ENCODE measurements at places on chromosomes 7 and 10.

- no peak for DNase-seq
These were observed 35.3 kb downstream of the IL15RA start for GRCh38 chr10:5942001-5942400.

DNA sequence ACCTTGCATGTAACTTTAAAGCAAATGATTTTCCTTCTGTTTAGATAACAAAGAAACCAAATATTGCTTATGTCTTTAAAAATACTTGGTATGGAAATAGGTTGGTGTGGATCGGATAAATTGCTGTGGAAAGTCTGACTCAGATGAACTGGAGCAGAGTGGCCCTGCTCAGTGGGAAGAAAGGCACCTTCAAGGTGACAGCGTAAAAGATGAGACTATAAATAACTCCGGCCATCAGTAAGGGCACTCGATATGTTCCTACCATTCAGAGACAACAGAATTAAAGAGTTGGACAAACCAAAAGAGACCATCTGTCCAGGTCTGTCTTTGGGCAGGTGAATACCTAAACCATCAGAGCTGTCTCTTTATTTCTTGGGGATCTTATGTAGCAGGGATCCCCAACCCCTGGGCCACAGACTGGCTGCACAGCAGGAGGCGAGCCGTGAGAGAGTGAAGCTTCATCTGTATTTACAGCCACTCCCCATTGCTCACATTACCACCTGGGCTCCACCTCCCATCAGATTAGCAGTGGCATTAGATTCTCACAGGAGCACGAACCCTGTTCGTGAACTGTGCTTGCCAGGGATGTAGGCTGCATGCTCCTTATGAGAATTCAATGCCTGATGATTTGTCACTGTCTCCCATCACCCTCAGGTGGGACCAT lies 357.1 kb downstream of the PRPF18 start:
- DNase-seq, result no peak

DNA sequence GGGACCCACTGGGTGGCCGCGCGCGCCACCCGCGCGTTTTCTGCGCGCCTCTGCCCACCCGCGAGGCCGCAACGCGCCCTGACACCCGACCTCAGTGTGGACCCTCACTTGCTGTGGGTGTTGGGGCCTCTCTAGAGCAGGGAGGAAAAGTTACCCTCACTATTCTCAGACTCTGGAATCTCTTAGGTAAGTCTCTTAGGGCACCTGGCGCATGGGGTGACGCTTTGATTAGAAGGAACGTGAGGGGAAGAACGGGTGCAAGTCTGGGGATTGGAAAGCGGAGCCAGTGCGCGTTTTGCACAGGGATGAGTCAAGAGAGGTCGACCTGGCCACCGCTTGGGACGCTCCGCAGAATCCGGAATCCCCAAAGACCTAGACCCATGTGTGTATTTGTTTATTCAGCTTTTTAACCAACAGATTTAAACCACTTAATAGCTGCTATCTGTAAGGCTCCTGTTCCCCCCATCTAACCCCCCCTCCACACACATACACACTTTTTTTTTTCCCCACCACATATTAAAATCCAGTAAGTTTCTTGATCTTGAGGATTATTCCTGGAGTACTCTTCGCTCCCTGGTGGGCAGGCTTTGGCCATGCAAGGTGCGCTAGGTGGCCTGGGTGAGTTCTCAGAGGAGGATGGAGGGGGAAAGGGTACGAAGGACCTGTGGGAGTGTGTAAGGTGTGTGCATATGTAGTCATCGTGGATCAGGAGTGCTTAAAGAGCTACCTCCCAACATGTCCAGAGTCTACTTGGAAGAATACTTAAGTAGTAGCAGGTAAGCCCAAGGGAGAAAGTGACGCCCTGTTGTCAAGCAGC lies 169.1 kb upstream of the PPP1R3A start:
- no peak for DNase-seq

GRCh38 chr10:49118430-49119074 lies 3.2 kb upstream of the VSTM4 start:
- no peak for DNase-seq

DNA sequence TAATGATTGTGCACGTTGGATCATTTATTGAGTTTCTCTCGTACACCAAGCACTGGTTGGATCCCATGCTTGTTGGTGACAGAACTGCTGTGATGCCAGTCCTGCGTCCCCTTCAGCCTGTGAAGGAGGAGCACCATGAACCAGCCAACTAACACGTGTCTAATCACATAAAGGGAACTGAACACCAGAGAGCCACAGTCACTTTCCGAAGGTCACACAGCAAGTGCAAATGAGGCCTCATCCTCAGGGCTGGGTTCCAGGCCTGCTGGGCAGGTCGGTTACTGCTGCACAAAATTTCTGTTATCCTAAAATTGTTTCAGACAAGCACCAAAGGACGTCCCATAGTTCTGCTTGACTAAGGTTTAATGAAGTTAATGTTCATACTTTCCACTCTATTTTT lies 332.0 kb upstream of the ZNF32 start:
- DNase-seq, result no peak

DNA sequence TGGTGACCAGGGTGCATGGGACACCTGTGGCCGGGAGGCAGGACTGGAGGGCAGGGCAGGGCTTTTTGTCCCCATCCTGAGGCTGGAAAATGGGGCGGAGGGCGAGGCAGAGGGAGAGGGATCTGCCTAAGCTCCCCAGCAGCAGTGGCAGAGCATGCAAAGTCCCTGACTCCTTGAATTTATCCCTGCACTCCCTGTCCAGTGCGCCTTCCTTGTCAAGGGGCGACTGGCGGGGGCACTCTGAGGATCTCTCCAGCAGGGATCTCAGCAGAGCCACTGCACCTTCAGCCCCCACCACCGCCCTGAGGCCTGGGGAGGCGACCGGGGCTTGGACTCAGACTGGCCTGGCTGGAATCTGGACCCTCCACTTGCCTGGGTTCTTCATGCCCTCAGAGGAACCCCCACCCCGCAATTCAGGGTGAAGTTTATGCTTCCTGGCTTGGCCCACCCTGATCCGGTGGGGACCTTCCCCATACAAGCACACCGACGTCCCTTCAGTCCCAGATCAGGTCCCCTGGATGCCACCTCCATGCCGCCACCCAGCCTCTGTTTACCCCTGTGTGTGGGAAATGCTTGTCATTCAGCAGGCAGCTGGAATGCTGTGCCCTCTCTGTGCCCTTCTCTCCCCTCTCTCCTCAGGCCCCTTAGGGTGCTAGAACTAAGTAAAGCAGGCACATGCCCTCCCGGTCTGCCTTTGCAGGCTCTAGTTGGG lies 46.3 kb downstream of the CDH23 start:
- no peak for DNase-seq

- DNase-seq, result no peak
These were observed 80.4 kb upstream of the BMPER start for GRCh38 chr7:33824911-33825459.

DNA sequence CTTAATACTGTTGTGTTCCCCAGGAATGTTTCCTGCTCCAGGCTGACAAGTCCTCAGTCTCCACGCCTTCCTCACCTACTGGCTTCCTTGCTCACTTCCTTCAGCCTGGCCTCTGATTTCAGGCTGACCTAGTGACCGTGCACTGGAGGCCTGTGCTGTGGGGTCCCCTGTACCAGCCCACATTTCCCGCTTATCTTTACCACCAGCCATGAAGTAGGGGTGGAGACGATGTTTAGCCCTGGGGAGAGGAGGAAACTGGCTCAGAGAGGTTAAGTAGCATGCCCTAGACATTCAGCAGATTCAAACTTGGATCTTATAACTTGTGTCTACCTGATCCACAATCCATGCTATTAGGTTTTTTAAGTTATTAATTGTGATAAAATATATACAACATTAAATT lies 4.8 kb upstream of the ZNF488 start:
- DNase-seq, result no peak

GRCh38 chr7:155002411-155003091 lies 373 bp downstream of the PAXIP1 start:
- DNase-seq, result no peak

- no peak for DNase-seq
These were observed 383.1 kb upstream of the VSTM2A start for GRCh38 chr7:54159088-54159487.

- DNase-seq, result no peak
These were observed 31.8 kb upstream of the PRSS1 start for GRCh38 chr7:142717453-142717852.

GRCh38 chr7:3950249-3950648 lies 649.2 kb downstream of the SDK1 start:
- no peak for DNase-seq

DNA sequence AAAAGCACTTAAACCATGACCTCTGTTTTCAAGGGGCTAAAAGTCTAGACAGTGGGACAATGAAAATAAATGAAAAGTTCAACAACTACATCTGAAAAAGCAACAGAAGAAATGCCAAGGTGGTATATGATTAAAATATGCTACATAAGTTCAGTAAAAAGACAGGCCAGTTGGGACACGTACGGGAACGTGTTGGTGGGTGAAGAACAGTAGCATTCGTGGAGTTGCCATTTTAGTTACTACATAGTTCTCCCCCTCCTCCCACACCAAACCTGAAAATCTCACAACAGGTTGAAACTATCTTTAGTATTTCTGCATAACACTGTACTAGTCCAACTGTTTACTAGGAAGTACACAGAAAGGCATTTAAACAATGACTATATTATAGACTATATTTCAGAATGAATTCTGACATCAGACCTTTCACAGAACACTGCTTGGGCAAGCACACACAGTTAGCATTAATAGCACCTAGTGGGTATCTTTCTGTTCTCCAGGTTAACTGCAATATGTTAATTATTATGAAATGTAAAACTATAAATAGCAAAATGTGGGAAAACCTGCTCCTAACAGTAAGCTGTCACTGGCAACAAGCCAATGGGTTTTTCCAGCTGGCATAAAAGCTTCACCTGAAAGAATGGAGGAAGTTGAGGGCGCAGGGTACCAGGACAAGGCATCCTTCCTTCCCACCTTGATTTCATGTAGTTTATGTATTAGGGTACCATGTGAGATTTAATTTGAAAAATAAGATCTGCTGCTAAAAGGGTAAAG lies 135.0 kb downstream of the STRA8 start:
- DNase-seq, result no peak

GRCh38 chr10:86960003-86960862 lies 1.8 kb downstream of the SNCG start:
- DNase-seq, result no peak

GRCh38 chr7:51187941-51188340 lies 128.7 kb downstream of the COBL start:
- DNase-seq, result no peak

DNA sequence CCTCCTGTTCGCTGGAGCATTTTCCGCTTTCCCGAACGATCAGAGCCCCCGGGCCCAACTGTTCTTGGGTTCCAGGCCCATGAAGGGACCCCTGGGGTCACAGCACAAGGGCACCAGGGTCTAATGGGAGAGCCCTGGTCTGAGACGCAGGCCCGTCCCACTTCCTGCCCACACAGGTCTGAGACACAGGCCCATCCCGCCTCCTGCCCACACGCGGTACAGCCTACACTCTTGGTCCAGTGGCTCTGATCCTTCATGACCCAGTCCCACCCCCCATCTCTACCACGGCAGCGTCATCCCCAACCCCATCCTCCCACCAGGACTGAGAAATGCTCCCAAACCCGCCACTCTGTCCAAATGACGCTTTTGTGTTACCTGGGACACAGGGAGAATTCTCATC lies 38.7 kb upstream of the SAMD8 start:
- no peak for DNase-seq

GRCh38 chr10:63628526-63629362 lies 107.5 kb downstream of the REEP3 start:
- no peak for DNase-seq

GRCh38 chr7:29288181-29289091 lies 93.9 kb downstream of the CHN2 start:
- DNase-seq, result no peak

DNA sequence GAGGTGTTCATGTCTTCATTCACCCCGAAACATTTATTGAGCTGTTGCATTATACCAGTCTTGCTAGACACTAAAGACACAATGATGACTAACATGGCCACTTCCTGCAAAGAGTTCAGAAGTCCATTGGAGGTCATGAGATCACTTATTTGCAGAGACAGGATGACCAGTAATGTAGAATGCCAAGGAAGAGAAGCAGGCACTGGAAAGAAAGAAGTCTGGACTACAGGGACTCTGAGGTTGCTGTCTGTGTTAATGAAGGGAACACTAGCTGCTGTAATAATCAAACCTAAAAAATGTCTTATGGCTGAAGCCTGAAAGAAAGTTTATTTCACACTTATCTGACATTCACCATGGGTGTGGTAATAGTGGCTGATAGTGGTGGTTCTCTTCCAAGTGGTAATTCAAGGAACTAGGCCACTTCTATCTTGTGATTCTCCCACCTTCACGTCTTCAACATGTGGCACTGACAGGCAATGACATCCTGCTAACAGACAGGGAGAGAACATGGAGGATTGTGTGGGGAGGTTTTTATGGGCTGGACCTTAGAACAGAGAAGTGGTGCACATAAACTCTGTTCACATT lies 89.2 kb upstream of the MKLN1 start:
- DNase-seq, result no peak

- no peak for DNase-seq
These were observed 205.2 kb downstream of the GLRX3 start for GRCh38 chr10:130341356-130341755.

- no peak for DNase-seq
These were observed 28.7 kb downstream of the CSGALNACT2 start for GRCh38 chr10:43166880-43167497.

- DNase-seq, result no peak
These were observed 1.0 kb downstream of the CDK6 start for GRCh38 chr7:92835261-92835850.

DNA sequence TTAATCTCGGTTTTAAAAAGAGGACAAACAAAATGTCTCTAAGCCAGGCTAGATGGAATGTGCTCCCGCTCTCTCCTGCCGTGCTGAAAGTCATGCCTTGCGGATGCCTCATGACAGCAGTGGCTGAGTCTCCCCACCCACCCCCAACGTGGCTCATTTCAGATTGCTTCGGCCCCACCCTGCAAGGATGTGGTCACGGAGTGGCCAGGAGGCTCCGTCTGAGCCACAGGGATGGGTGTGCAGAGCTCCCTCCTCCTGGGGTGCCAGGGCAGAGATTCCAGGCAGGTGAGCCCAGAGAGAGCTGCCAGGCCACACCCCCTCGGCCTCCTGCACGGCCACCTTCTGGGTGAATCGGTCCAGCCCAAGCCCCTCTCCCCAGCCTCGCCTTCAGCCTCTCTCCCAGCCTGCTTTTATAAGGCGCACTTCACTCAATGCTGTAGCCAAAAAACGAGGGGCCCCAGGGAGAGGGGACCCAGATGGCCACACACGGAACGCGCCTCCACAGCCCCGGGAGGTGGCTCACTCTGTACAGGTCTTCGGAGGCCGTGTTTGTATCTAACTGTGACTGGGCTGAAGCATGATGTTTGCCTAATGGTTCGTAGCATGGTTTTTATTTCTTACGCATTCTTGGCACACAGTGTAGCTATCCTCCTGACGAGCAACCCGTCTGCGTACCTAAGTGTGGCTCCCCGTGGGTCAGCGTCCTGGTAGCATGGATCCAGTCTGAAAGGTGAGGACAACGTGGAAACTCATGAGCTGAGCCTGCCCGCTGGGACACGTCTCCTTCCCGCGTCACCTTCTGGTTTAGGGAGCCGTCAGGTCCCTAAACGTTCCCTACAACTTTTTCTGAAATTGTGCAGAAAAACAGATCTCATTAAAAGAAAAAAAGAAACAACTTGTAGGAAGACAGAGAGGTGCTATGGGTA lies 413.8 kb upstream of the FOXK1 start:
- no peak for DNase-seq
